ENCODE measurements at places on chromosomes 12 and 14.

- no peak for DNase-seq
Observed at GRCh38 chr12:80811957-80812708, 95.4 kb downstream of the MYF5 start.

DNA sequence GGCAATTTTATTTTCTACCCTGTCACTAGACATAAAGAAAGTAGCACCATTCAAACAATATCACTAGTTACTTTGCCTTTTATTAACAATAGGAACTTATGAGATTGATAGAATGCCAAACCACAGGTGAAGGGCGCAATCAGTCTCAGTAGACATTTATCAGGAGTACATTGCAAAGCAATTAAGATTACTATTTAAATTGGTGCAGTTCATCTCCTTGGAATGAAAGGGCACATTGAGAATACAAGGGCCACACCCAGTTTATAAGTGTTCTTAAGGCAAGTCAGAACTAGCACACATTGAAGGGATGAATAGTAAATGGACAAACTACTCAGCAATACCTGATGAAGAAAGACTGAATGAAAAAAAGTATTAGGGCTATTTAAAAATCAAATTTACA is 601.4 kb downstream of the C12orf50 start:
- no peak for DNase-seq

- no peak for DNase-seq
Observed at GRCh38 chr12:77965790-77966189, 135.1 kb downstream of the NAV3 start.

- DNase-seq = no peak
Observed at GRCh38 chr12:56935752-56936151, 1.5 kb upstream of the SDR9C7 start.
